ENCODE measurements at places on chromosomes 11 and 22.

DNA sequence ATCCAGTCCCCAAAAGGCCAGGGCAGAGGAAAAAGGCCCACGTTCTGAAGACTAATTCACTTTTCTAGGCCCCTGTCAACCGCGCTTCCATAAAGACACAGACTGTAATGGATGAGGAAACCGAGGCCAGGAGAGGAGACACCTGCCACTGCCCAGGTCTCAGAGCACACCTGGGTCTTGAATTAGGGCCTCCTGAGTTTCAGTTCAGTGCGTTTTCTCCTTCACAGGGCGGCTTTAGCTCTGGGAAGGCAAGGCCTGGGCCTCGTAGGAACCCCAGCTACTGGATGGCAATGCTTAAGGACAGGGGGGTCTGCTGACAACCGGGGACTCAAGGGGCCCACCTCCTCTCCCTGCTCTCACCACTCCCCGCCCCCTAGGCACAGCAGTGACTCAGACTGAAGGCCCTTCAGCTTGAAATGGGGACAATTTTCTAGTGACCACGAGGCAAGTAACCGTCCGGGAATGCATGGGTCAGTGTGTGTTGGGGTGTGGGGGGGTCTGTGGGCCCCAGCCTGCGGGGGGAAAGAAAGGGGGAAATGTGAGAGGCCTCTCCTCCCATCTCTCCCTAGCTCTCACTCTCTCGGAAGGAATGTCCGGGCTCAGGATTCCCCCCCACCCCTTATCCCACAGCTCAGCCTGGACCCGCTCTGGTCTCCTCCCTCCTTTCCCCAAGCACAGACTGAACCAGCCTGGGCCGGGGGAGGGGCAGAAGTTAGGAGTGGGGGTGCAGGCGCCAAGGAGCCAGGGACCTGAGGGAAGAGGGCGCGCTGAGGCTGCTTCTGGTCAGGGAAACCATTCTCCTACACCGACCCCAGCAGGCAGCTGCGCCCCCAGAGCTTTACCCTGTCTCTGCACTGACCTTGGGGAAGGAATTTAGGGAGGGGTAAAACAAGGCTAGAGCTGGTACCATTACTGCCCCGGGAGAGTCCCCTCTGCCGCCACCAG is 17.2 kb downstream of the CREB3L1 start:
- no peak for DNase-seq

- DNase-seq = no peak
These were observed 15.1 kb downstream of the JHY start for GRCh38 chr11:122897606-122898210.

DNA sequence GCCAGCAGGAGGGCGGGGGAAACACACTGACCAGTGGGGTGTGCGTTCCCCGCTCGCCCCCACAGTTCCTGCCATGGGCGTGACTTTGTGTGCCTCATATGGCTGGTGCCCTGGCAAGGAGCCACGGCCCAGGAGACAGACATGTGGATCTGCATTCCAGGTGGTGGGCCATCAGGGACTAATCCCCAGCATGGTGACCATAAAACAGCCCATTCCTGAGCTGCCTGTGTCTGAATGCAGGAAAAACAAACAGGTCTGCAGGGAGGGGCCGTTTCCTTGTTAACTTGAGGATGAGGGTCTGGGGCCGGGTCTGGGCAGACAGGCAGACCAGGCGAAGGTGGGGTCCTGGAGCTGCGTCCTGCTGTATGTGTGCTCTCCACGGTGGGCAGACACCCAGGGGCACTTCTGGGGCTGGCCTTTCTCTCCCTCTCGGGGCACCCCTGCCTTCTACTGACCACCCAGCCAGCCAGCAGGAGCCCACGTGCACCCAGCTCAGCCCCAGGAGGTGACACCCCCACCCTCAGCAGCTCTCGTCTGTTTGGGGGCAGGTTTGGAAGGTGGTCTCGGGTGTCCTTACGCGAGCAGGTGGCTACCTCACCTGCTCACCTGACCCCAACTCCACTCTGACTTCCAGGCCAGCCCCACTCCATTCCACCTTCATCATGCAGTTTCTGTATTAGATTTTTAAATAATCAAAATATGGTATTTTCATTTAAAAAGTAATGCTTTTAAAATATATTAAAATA is 120.3 kb downstream of the KCNQ1OT1 start:
- peak; percentile 63 for DNase-seq

DNA sequence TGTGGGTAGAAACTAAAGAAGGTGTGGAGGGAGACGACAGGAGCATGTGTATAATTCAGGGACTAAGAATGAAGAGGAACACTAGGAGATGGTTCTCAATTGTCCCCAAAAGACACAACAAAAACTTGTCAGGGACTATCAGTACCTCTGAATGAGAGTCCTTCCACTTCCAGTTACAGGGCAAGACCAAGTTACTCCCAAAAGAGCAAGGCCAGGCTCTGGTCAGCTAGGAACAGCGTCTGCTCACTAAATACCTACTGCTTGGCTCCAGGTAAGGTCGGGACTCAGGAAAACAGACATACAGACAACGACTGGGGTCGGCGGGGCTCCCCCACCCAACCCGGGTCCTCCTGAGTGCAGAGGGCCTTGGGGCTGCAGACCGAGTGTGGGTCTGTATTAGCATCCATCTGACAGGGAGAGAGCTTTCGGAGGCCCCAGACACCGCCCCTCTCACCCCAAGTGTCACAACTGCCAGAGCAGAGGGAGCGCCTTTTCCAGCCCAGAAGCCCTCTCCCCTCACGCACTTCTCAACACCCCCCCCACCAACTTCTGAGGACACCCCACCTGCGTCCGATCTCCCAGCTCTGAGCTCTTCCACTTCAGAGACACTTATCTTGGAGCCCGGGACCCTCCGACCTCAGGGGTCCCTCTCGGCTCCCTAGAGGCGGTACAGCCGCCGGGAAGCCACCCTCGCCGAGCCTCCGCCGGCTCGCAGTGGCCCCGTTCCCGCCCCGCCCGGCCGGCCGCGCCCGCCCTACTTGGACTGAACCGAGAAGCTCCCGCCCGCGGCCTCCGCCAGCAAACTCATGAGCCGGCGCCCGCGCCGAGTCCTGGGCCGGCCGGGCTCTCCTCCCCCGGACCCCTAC is 522 bp downstream of the RHOG start:
- no peak for DNase-seq

DNA sequence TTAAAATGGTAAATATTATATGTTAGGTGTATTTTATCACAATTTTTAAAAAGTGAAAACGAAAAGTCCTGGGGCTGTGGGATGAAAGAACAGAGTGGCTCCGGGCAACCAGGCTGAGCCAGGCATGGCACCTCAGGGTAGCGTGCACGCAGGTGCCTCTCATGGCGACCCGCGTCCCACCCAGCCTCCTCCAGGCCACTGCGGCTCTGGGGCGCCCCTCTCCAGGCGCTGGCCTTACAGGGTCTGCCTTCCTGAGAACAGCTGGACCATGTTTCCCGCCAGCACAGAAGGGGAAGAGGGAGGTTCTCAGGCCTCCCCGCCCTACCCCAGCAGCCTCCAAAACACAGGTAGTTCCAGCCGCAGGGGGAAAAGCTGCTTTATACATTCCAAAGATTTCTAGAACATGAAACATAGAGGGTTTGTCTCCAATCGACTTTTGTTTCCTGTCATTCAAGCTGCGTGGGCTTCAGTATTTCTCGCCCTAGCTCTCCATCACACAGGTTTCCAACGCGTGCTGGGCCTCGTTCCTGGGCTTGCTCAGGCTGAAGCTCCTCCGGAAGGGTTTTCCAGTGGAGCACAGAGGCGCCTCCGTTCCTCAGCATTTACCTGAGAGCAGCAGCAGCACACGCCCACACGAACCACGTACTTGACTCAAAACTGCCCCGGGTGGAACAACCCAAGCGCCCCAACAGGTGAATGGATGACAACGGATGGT is 10.5 kb downstream of the EHD1 start:
- no peak for DNase-seq

DNA sequence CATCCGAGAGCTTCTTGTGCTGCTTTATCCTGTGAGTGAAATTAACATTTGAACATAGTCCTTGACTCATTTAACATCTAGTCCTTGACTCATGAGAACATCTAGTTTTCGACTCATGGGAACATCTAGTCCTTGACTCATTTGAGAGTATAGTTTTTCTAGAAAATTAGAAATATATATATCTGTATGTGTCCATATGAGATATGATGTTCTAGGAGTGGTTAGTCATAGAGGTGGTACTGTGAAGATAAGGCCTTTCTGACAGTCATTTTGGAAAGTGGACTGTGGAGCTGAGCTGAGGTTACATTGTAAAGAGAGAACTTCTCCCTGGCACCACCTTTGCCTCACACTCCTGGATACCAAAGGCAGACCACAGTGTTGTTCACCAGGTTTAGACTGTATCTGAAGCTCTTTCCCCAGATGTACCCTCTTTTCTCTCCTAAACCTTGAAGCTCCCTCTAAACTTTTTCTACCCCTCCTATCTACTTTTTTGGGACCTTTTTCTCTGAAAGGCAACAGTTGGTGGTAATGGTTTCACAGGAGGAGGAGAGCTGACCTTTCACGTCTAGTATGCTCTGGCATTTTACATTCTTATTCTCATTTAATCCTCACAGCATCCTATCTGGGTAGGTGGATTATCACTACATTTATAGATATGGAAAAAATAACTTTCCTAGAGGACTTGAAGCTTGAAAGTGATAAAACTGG is 67.2 kb downstream of the PPP2R1B start:
- no peak for DNase-seq

GRCh38 chr22:40560551-40560950 is 76.0 kb downstream of the MRTFA start:
- DNase-seq = no peak

- no peak for DNase-seq
These were observed 723.0 kb downstream of the KCNA4 start for GRCh38 chr11:29293825-29294224.

Measured in type B pancreatic cell (in vitro differentiated cells).